Sigmoid colon (tissue), 7 donors: ENCODE measurements at places on chromosomes 4 and X. TPM values are rescaled to one million over a fixed set of nuclear protein-coding genes. Genes with fewer than 3 reads are reported as not detected.

MID1 gene
- polyA plus RNA-seq: 9.3 TPM

PSMD10 gene
- polyA plus RNA-seq: 34.7 TPM

GRCh38 chr4:114659386-114660008 is 60.9 kb downstream of the UGT8 start:
- DNase-seq: no peak

GRCh38 chrX:65723706-65724105 is 56.3 kb downstream of the MSN start:
- no peak for DNase-seq

DNA sequence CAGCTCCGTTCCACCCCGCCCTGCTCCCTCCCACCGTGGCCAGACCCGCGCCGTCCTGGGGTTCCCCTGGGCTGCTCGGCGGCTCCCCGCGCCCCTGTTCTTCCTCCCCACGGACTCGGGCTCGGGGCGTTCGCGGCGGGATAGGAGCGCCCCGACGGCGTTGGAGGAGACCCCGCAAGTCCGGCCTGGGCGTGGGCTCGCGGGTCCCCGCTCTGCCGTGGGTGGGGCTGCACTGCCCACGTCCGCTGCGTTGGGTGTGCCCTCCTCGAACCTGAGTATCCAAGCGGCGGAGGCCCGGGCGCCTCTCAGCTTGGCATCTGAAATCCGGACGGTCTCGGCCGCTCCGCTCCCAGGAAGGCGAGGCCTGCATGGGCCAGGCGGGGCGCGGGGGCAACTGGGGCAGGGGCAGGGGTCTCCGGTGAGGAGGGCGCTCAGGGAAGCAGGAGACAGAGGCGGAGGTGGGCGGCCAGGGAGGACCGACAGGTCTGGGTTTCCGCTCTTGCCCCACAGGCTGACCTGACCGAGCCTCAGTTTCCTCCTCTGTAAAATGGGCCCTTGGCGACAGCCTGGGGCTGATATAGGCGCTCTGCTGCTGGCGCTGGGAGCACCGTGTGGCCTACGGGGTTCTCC is 12.0 kb upstream of the NAT8L start:
- no peak for DNase-seq
